ENCODE measurements at places on chromosomes 12 and 14. TPM values are rescaled to one million over a fixed set of nuclear protein-coding genes. Genes with fewer than 3 reads are reported as not detected.

Gene CDK17
- 8.2 TPM for total RNA-seq

Gene MORN3
- not detected for total RNA-seq

Gene LRRIQ1
- not detected for total RNA-seq

Gene CDCA3
- 0.58 TPM for total RNA-seq

Gene CLEC4D
- not detected for total RNA-seq

Gene GPR137C
- 0.23 TPM for total RNA-seq

Gene LDHB
- 23.2 TPM for total RNA-seq

Gene ANHX
- not detected for total RNA-seq

All from left lobe of liver (tissue), 2 donors.